Activated naive CD8-positive, alpha-beta T cell treated with anti-CD3 and anti-CD28 coated beads for 36 hours (primary cell): ENCODE measurements at places on chromosomes 6 and 20. TPM values are rescaled to one million over a fixed set of nuclear protein-coding genes. Genes with fewer than 3 reads are reported as not detected.

- no peak for DNase-seq
These were observed 117.0 kb upstream of the PMEPA1 start for GRCh38 chr20:57826666-57827287.

DNA sequence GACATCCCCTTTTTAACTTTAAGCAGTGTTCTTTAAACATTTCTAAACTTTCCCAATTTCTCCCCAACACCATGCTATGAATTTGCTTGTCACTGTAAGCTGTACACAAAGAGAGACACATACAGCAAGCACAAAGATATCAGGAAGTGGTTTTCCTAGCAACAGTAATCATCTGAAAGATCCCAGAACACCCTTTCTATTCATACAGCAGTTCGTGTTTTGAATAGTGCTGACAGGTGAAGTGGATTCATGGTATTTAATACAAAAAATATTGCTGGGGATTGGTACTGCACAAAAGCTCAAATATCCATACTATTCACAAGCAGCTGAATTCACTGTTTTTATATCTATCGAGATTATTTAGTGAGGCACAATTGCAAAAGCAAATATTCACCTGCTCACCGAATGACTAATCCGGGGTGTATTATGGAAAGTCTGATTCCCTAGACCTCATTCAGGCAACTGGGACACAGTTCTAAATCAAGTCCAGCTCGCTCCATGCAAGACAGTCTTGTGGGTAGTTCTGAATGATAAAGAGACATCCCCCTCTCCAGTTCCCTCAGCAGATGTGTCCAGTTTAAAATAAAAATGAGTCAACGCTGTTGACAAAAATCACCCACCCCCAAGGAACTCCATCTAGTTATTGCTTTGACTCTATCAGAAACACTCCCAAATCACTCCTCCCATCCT lies 107.1 kb upstream of the TSHZ2 start:
- no peak for DNase-seq

DNA sequence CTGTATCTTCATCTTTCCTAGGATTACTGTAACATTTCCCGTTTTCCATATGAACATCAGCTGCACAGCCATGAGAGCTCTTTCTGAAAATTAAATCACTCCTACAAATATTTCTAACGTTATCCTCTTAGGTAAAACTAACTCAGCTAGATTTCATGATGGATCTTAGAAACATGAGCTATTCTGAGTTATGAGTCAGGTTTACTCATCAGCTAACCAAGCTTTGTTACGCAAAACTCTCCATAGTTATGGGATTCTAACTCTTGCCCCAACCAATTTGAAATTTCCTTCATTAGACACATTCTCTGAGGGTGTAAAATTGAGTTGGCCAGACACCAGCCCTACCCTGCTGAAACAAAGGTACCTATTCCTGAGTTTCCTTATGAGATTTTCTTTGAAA lies 14.0 kb downstream of the DEFB110 start:
- DNase-seq = no peak

- DNase-seq = no peak
These were observed 1784.9 kb upstream of the DEFB115 start for GRCh38 chr20:29472606-29473005.

- no peak for DNase-seq
These were observed 36.6 kb upstream of the UBR2 start for GRCh38 chr6:42527204-42527603.

DNA sequence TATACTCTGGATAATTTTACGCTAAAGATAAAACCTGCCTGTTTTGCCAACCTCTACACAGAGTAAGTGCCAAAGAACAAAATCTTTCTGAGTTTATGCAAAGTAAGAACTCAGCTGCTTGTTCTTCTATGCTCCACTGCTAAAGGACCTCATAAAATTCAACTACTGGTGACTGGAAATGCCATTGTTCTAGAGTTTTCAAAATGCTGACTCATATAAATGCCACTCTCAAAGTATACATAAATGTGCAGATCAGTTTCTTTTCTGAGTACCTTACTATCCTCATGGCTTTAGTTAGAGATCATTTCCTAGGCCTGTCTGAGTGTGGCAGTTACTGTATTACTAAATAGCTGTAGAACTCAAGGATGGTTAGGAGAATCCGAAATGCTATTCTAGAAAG lies 45.6 kb downstream of the LYRM4 start:
- DNase-seq = no peak

GRCh38 chr20:709423-709822 lies 33.8 kb upstream of the SCRT2 start:
- DNase-seq = no peak

- no peak for DNase-seq
These were observed 272.7 kb upstream of the MAP3K7 start for GRCh38 chr6:90859612-90860011.

DNA sequence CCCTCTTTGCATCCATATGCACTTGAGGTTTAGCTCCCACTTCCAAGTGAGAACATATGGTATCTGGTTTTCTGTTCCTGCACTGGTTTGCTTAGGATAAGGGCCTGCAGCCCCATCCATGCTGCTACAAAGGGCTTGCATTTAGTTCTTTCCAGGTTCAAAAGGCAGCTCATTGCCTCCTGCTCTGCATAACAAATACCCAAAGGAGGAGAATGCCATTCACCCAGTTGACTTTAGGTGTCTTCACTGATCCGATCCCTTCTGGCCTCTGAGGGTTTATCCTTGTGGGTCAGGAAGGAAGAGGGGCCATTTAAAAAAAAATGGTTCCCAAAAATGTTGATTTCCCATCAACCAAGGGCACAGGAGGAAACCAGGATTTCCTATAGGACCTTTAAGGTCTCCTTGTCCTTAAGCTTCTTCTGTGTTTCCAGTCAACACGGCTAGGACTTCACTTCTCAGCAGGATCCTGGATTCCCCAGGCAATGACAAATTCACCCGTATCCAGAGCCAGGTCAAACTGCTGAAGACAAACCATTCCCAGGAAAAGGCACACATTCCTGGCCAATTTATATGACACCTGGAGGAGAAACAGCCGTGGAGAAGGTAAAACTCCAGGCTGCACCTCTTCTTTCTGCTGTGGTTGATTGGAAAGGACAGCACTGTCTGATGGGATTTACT lies 447.7 kb upstream of the CDH4 start:
- DNase-seq = no peak

Gene HMGCLL1
- total RNA-seq = not detected

Gene VSTM2L
- total RNA-seq = not detected

Gene SLC22A2
- total RNA-seq = not detected
